ENCODE measurements at places on chromosomes 2 and 18.

DNA sequence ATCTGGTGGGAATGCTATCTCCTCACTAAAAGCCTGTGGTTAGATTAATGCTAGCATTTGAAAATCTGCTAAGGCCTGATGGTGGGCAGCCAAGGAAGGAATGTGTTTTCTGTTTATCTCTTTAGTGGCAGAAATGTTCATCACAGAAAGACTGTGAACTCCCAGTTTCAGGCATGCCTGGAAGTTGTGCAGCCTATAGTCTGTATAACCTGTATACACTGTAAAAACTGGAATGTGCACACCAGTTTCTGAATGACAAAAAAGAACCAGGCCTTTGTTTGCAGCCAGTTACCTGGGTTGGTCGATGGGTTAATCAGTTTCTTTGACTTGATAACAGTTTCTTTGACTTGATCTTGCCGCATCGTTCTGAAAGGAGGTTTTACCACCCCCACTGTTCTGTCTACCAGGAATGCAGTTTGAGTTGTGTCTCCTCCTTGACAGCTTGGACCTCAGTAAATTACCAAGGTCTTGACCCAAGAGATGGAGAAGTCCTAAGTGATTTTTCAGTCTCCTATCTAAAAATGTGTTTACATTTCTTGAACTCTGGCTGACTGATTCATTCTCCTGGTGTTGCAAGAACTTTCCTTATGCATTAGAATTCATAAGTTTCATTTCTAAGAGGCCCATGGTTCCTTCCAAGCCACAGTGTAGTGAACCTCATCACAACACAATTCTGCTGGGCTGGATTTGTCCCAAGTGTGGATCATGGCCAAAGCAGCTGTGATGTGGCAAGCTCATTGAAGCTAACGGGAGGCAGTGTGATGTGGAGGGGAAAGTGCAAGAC lies 62.2 kb downstream of the KIAA2012 start:
- peak; percentile 75 for DNase-seq

GRCh38 chr2:16653799-16654198 lies 11.8 kb downstream of the CYRIA start:
- no peak for DNase-seq

DNA sequence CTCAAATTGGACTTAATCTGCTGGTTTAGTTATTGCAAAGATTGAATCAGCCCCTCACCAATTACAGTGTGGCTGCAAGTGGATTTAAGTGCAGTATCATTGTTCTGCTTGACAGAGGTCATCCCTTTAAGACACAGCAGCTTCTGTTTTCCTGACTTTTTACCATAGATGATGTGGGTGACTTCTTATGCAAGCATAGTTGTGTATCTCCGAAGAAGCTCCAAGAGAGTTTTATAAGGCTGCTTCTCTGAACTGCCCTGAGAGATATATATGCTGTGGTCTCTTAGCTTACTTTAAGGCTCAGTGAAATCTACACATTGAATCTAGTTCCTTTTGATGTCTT lies 3.5 kb downstream of the TRIB2 start:
- no peak for DNase-seq

DNA sequence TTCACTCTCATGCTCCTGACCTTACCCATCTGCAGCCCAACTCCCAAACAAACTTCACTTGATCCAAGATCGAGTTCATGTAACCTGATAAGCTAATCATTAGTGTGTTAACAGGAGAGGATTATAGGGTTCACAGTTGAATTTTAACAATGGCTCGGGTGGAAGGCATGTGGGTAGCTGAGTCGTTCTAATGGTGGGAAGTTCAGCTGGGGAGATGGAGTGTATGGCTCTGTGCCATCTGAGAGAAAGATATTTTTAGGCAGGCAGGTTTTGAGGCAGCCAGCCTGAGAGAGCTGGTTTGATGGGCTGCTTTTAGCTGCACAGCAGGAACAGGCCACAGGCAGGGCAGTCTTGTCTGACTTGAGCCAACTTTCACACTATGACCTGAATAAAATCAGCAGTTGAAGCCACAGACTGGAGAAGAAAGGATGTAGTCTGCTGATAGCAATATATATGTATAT lies 17.7 kb upstream of the NFE2L2 start:
- DNase-seq = peak; percentile 36

GRCh38 chr2:229088966-229089700 lies 182.0 kb downstream of the PID1 start:
- no peak for DNase-seq

DNA sequence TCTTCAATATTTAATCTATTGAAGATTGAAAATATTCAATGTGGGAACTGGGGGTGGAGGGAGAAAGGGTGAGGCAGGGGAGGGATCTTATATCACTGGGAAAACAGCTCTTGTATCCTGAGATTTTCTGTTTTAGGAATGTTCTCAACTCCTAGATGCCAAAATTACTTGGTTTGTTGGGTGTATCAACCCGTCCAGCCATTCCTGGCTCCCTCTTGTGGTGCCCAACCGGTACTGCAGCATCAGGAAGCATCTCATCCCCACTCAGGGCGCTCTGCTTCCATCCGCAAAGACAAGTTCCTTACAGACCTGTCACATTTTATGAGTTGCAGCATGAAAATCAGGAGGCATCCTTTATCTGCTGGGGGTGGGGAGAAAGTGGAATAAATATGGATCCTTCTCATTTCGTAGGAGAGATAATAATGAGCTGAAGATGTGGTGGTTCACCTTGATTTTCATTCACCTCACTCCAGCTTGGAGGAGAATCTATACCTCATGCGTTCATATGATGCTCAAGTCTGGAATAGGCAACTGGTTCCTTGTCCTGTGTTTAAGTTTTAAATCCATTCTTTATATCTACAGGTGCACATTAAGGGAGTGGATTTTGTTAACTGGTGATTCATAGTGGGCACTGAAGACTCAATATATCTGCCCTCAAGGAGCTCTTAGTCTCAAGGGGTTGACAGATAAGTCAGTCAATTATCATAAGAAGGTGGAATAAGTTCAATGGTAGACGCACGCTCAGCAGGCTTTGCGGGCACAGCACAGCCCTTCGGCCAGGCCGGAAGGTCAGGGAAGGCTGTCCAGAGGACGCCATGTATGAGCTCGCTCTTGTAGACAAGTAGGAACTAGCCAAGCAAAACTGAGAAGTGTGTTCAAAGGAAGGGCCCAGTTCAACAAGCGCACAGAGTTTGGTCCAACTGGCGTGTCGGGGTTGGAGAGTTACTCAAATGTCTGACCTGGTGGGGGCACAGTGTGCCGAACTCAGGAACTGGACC lies 127.3 kb downstream of the RNF144A start:
- DNase-seq = peak; percentile 26

DNA sequence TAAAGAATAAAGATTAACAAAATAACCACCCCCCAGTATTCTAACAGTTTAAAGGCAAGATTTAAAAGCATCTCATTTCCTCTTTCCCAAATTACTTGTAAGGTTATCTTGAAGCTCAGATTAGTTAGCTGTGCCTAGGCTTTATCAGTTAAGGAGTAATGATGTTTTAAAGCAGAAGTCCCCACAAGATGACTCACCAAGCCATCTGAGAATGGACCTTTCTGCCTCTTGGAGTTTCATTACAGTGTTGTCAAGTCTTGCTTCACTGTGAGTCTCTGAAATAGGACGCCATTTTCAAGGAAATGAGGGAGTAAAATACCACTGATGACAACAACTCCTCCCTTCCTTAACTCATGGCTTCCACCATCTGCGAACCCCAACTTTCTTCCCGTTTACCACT lies 35.9 kb downstream of the ZNF385B start:
- DNase-seq = no peak

GRCh38 chr18:13471971-13472628 lies 253.5 kb downstream of the LDLRAD4 start:
- no peak for DNase-seq

GRCh38 chr2:139260052-139260430 lies 479.9 kb upstream of the NXPH2 start:
- DNase-seq = no peak

DNA sequence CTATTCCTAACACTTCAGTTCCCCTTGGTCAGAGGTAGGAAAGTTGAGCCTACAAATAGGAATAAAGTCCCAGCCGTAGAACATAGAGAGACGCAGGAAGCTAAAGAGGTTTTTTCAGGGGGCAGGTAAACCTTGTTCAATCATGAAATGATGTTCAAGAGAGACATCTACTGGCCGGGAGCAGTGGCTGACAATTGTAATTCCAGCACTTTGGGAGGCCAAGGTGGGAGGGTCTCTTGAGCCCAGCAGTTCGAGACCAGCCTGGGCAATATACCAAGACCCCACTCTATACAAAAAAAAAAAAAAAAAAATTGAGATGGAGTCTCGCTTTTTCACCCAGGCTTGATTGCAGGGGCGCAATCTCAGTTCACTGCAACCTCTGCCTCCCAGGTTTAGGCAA lies 66.7 kb upstream of the DNAJC10 start:
- DNase-seq = peak; percentile 39

GRCh38 chr2:140643761-140644187 lies 1487.0 kb downstream of the LRP1B start:
- peak; percentile 64 for DNase-seq

GRCh38 chr2:184270660-184271059 lies 327.7 kb upstream of the ZNF804A start:
- no peak for DNase-seq

GRCh38 chr2:84912984-84913383 lies 7.5 kb downstream of the TMSB10 start:
- no peak for DNase-seq

- no peak for DNase-seq
Observed at GRCh38 chr2:238240757-238241711, 1.2 kb upstream of the HES6 start.

DNA sequence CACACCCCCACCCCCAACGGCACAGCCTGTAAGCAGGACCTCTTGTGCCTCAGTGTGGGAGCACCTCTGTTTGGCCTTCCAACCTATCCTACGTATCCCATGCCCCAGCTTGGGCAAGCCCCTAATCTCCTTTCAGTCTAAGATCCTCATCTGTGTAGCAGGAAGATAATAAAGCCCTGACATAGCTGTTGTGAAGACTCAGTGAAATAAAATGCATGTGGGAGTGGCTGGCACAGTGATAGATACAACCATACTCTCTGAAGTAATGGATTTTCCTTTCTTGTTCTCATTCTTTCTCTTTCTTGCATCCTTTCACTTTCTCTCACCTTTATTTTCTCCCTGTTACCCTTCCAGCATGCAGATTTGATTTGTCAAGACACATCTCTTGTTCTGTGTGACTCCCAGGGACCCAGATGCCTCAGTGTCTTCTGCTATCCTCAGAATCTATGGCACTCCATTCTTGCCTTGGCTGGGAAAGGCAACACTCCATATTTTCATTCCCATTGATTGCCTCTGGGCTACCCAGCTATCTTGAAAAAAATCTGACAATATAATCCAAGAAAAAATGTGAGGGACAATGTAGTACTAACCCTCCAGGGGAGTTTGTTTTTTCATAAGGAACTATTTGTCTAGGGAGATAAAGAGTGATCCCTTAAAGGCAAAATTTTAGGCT lies 207.2 kb upstream of the SETBP1 start:
- DNase-seq = peak; percentile 2

DNA sequence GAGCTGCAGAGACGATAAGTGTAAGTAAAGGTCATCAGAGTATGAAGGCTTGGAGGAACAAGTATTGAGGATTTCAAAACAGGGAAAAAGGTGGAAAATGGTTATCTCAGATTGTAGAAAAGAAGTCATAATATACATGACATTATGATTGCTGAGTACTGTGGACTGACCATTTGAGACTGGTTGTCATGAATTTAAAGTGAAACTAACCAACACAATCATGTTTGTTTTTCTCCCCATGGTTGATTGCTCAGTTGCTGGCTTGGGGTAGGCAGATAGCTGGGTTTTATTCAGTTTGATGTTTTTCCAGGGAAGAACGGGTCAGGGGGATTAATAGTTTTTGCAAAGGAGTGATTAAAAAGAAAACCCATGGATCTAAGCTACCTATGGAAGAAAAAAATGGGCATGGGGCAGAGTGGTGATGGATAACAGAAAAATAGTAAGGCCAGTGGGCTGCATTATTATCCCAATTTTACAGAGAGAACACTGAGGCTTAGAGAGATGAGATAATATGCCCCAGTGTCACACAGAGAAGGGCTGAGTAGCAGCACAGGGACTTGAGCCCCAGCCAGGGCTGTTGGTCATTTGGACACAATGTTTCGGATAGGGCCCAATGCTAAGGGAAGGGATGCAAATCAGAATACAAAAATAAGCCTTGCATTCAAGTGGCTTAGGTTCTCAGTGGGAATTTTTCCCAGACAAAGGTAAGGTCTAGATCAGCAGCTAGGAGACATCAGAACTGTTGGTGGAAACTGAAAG lies 885.7 kb downstream of the DCC start:
- no peak for DNase-seq

DNA sequence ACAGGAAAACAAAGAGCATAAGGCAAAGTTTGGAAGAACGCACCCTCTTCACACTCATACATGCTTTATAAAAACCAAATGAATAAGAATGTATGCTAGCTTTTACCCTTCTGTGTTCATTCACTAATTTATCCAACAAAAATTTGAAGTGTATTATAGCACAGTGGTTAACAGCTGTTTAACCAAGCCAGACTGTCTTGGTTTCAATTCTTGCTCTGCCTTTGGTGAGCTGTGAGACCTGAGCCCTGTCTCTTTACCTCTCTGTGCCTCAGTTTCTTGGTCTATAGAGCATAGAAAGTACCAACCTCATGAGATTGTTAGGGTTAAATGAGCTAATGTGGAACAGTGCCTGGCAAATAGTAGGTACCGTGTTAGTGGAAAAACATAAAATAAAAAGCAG lies 104.5 kb upstream of the TTC39C start:
- DNase-seq = no peak

GRCh38 chr18:9401176-9401575 lies 66.6 kb downstream of the TWSG1 start:
- no peak for DNase-seq

DNA sequence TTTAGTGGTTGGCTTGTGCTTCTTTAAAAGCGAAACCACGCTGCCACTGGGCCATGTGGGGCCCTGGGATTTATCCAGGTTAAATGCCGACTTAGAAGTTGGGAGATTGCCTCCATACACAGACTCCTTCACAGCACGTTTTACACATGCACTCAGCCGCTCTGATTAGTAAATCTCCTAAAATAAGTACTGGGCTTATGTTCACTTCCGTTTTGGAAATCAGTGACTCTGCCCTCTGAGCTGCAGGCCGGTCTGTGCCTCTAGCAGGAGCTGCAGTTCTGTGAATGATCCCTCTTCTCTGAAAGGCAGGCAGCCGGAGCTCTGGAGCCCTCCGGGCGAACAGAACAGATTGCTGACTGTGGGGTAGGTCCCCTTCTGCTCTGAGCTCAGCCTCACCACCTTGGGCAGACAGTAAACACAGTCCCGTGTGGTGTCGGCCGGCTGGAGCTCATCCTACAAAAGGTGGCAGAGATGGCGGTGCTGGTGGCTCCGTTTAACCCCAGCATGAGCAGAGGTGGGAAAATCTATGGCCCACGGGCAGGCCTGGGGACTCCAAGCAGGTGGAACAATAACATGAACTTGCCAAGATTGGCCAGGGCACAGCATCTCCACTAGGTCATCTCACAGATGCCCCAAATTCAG lies 9.8 kb upstream of the RAB17 start:
- DNase-seq = no peak

- DNase-seq = no peak
Observed at GRCh38 chr2:114076961-114077360, 187.1 kb downstream of the ACTR3 start.

- peak; percentile 96 for DNase-seq
Observed at GRCh38 chr2:28117104-28117596, 226.6 kb downstream of the BABAM2 start.

GRCh38 chr2:177547122-177547521 lies 154.5 kb downstream of the AGPS start:
- no peak for DNase-seq

Data from kidney glomerular epithelial cell (primary cell).